Calu3 (cell line): ENCODE measurements at places on chromosomes 6 and 20. TPM values are rescaled to one million over a fixed set of nuclear protein-coding genes. Genes with fewer than 3 reads are reported as not detected.

HLA-DRB1 gene
- total RNA-seq: 111 and 141 TPM in 2 replicates

ISM1 gene
- total RNA-seq: not detected in 2 replicates

FOXQ1 gene
- 46.1 and 51.0 TPM in 2 replicates for total RNA-seq

EBF4 gene
- 4.3 and 6.6 TPM in 2 replicates for total RNA-seq

FAM210B gene
- 8.7 and 9.4 TPM in 2 replicates for total RNA-seq

MCM8 gene
- 18.4 and 20.6 TPM in 2 replicates for total RNA-seq

PLN gene
- total RNA-seq: not detected in 2 replicates

PRND gene
- not detected in 2 replicates for total RNA-seq

EYS gene
- not detected in 2 replicates for total RNA-seq

NOTCH4 gene
- 4.7 and 5.7 TPM in 2 replicates for total RNA-seq

CTCFL gene
- not detected in 2 replicates for total RNA-seq

TMEM244 gene
- total RNA-seq: not detected in 2 replicates

DSP gene
- 46.4 and 57.7 TPM in 2 replicates for total RNA-seq

PBOV1 gene
- not detected in 2 replicates for total RNA-seq

PRRT1 gene
- total RNA-seq: 1.7 and 2.9 TPM in 2 replicates

GJA10 gene
- not detected in 2 replicates for total RNA-seq

COL19A1 gene
- total RNA-seq: not detected in 2 replicates

GJA1 gene
- total RNA-seq: 147 and 211 TPM in 2 replicates

SLC17A3 gene
- total RNA-seq: not detected in 2 replicates
